ENCODE measurements at places on chromosomes 12 and 14.

DNA sequence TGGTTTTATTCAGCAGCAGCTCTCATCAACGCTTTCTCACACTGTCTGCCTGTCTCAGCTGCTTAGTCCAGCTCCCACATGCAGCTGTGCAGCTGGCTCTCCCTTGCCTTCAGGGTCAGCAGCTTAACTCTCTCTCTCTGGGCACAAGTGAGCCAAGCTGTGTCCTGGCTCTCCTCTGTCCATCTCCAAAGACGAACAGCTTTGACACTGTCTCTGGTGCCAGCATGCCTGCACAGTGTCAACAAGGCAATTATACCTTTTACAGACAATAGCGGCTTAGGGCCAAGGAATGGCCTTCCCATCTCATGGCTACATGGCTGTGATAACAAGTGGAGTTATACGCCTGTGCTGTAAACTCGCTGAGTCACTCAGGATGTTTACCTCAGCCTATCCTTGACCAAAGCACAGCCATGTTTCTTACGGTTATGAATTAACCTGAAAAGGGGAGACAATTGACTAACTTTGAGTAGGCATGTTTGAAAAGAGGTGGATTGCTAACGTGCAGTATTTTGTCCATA, 38.4 kb upstream of the MANSC4 start:
- DNase-seq = no peak

GRCh38 chr14:57066887-57067513, 201.7 kb downstream of the EXOC5 start:
- no peak for DNase-seq

GRCh38 chr14:67940486-67941455, 121.2 kb downstream of the RAD51B start:
- DNase-seq = no peak

DNA sequence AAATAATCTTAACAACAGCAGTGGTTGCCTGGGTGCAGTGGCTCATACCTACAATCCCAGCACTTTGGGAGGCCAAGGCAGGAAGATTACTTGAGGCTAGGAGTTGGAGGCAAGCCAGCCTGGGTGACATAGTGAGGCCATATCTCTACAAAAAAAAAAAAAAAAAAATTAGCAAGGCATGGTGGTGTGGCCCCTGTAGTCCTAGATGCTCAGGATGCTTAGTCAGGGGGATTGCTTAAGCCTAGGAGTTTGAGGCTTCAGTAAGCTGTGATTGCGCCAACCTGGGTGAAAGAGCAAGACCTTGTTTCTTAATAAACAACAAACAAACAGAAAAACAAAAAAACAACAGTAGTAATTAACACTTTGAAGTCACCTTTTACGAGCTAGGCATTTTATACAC, 642 bp upstream of the ACSM4 start:
- no peak for DNase-seq

DNA sequence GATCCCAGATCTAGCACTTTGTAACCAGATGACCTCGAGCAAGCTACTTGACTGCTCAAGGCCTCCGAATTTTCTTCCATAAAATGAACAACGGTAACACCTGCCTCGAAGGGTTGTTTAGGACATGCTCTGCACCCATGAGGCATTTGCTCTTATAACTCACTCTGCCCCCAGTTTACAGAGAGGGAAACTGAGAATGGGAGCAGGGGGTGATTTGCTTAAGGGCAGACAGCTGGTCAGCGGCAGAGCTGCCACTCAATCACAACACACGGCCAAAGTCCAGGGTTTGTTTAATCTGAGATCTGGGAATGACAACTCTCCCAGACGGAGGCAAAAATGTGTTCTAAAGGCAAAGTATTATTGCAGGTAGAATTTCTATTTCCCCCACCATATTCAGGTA, 156.3 kb downstream of the RIMBP2 start:
- no peak for DNase-seq

- peak; percentile 68 for DNase-seq
These were observed 3.3 kb upstream of the EXOC3L4 start for GRCh38 chr14:103091041-103091882.

- no peak for DNase-seq
These were observed 83.8 kb downstream of the PTPRB start for GRCh38 chr12:70553391-70553859.

- no peak for DNase-seq
These were observed 758.4 kb downstream of the BCL11B start for GRCh38 chr14:98513558-98513957.

DNA sequence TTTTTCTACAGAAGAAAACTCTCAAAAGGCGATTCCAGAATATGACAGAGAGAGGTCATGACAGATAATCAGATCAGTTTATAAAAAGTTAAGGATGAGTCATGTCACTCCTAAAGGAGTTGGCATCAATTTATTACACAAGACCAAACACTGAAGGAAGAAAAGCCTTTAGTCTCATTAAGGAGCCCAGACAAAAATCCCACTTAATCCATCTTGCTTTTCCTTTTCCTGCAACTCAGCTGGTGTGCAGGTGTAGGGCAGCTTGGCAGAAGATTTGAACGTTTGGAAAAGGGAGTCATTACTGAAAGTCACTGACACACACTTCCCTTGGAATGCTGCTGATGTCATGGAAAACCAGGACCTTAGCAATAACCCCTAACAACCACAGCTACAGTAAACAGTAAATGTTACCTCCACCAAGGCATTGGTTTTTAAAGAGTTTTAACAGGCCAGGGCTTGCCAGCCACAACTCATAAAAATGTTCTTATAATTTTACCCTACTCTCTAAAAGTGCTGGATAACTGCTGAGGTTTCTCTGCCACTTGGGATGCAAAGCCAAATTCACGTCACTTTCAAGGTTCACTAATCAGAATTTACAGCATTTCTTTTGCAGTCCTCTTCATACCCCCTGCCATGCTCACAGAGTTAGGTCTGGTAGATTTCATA, 320.6 kb downstream of the RAD51B start:
- peak; percentile 93 for DNase-seq

DNA sequence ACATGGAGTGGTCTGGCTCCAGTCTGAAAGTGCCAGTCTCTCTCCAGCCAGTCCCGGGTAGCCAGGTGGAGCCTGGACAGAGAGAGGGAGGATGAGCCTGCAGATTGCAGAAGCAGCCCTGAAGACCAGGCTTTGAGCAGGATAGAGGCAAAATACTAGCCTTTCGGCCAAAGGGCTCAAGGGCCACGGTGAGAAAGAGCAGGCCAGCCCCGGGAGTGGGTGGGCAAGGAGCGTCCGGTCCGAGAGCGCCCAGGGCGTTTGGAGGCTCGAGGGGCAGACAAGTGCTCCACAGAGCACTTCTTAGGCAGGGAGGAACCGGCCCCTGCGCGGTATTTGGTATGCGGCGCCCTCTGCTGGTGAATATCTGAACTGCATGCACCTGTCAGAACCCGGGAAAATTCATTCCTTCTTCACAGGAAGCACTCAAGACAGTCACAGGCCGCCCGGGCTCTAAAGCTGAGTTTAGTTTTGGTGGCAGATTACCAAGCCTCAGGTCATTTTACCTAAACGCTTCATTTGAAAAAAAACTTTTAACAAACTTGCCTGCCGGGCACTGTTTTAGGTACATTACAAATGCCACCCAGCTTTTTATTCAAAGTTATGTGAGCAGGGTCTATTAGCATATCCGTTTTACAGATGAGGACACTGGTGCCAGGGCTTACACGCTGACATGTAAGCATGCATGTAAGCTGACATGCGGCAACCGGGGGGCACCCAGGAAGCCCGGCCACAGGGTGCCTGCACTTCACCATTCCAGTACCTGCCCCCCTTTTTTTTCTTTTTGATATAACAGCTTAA, 21.0 kb upstream of the PSMC1 start:
- peak; percentile 69 for DNase-seq

DNA sequence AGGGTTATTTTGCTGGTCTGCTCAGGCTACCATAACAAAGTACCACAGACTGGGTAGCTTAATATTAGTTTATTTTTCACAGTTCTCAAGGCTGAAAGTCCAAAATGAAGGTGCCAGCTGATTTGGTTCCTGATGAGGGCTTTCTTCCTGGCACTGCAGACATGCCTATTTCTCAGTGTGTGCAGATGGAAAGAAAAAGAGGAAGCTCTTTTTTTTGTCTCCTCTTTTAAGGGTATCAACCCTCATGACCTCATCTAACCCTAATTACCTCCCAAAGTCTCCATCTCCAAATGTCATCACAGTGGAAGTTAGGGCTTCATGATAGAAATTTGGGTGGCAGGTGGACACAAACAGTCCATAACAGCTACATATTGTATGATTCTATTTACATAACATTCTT, 25.0 kb upstream of the POLR3B start:
- no peak for DNase-seq

GRCh38 chr14:68692916-68693771, 99.7 kb downstream of the ZFP36L1 start:
- no peak for DNase-seq

DNA sequence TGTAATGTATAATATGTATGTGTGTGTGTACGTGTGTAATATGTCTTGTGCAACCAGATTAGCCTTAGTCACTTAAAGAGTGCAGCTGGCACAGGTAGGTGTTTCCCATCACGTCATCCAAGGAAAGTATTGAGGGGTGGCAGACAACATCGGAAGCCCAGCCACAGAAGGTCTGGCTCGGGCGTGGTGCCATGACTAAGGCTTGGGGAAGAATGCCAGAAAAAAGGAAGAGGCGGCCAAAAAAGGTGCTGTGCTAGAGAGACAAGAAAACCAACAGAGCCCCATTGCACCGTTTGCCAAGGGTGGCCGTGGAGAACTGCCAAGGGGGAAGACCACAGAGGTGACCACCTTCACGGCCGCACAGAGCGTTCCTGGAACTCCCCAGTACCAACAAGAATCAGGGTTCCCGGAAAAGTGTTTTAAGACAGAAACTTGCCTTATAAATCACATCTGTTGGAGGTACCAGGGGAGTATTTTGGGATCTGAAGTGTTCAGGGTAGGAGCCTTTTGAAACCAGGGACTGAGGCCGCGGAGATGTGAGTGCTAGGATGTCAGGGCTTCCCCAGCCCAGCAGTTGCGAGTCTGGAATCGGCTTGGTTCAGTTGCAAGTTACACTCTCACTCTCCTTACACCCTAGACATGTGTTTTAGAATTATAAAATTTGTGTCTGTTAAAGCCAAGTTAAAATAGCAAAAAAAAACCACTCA, 131.2 kb upstream of the DYRK2 start:
- DNase-seq = no peak

DNA sequence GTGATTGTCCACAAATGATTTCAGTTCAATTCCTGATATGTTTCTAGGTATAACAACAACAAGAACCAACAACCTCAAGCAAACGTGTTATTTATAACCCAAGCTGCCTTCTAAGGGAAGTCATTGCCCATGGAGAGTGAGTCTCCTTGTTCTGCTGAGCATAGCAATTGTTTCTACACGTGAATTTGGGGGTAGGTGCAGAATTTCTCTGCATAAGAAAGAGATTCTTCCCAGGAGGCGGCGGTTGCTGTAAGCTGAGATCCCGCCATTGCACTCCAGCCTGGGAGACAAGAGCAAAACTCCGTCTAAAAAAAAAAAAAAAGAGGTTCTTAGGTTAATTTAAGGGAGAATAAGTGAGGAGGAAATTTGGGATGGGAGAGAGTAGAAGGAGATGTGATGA, 226.5 kb upstream of the PELI2 start:
- no peak for DNase-seq

DNA sequence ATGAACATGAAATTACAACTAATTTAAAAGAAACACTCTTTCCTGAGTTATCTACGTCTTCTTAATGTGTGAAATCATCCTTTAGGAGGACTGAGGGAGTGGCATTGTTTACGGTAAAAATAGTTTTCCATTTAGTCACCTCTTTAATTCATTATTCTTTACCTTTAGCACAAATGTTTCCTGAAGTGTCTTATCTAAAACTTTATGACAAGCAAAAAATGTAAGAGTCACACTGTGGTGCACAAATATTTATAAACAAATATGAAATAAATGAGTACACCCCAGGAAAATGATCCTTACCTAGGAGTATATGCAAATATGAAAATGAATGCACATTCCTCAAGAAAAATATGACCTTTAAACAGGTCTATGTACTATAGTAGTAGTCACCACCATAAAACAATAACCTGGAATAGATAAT, 104.6 kb downstream of the PTPRR start:
- no peak for DNase-seq

GRCh38 chr12:128729628-128730121, 94.1 kb downstream of the SLC15A4 start:
- DNase-seq = peak; percentile 2

- DNase-seq = no peak
These were observed 22.4 kb upstream of the RNU6-8 start for GRCh38 chr14:32225378-32225920.

GRCh38 chr12:113305281-113305856, 29.5 kb downstream of the SLC8B1 start:
- DNase-seq = no peak

- no peak for DNase-seq
These were observed 16.9 kb downstream of the PPTC7 start for GRCh38 chr12:110565894-110566871.

GRCh38 chr12:89521364-89522223, 3.0 kb downstream of the GALNT4 start:
- DNase-seq = no peak

All from RKO (cell line).